ENCODE measurements at places on chromosomes 2 and 18.

DNA sequence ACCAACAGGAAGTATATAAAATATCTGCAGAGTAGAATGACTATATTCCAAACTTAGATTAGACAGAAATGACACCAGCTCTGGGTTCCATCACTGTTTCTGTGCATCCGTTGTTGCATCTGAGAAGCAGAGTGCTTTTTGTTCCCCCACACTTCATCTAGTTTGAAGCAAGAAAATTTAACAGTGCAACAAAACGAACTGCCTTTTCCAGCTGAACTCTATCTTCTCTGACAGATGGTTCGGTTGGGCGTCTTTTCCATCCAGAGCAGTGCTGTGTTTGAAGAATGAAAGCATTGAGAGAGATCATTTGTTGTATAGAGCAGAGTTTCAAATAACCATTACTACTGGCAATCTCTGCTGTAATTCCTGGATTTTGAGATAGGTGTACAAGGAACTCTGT, 757.5 kb downstream of the DPP10 start:
- DNase-seq, result no peak

GRCh38 chr2:99842451-99842850, 299.9 kb downstream of the AFF3 start:
- DNase-seq, result no peak

- DNase-seq, result no peak
These were observed 171.8 kb downstream of the ASXL3 start for GRCh38 chr18:33749834-33750233.

GRCh38 chr2:204026294-204026693, 89.7 kb downstream of the ICOS start:
- peak; percentile 5 for DNase-seq

- DNase-seq, result no peak
These were observed 314.9 kb upstream of the SOX11 start for GRCh38 chr2:5377323-5377722.

Data from iPS DF 6.9 (cell line).